DMS153 (cell line): ENCODE measurements at places on chromosomes 12 and 14.

GRCh38 chr12:124667506-124668326 is 100.3 kb upstream of the NCOR2 start:
- peak; percentile 93 for DNase-seq

DNA sequence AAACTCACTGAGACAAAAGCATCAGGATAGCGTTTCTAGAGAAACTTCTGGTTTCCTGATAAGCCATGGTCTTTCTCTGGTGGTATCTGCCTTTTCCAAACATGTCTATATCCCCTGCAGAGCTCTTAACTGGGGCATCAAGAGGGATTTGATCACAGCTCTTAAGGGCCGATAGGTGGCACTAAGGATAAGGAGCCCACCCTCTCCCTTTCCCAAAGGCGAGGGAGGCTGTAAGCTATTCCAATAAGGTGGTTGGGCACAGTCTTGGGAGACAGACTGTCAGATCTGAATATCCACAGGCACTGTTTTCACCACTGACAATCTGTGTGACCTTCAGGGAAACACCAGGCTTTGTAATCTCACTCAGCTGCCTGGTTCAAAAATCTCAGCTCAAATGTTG is 206.0 kb downstream of the ADGRD1 start:
- DNase-seq, result no peak

DNA sequence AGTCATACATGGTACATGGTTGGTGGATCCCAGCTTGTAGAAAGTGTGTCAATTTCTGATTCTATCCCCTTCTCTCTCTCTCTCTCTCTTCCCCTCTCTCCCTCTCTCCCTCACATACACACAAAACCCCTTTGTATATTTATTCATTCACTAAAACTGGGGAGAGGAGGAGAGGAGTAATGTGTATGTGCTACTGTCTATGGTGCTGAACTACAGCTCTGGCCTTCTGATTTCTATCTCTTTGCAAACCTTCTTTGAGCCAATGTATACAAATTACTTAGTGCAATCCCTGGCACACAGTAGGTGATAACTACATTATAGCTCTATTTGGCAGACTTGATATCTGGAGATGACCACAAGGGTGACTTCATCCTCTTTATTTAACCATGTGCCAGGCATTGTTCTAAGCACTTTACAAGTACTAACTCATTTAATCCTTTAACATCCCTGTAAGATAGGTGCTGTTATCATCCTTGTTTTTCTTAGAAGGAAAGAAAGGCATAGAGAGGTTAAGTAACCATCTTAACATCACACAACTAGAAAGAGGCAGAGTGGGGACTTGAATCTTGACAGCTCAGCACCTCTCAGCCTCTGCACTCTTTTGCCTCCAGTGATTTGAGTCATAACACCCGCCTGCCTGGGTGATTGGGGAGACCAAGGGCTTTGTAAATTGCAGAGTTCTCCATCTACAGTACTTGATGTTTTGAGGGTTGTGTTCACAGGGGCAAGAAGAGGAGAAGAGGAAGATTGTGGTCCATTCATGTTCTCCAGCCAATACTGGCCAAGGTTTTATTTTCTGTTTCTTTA is 21.3 kb downstream of the RPH3A start:
- no peak for DNase-seq

GRCh38 chr12:132858718-132859266 is 28.6 kb downstream of the CHFR start:
- no peak for DNase-seq

DNA sequence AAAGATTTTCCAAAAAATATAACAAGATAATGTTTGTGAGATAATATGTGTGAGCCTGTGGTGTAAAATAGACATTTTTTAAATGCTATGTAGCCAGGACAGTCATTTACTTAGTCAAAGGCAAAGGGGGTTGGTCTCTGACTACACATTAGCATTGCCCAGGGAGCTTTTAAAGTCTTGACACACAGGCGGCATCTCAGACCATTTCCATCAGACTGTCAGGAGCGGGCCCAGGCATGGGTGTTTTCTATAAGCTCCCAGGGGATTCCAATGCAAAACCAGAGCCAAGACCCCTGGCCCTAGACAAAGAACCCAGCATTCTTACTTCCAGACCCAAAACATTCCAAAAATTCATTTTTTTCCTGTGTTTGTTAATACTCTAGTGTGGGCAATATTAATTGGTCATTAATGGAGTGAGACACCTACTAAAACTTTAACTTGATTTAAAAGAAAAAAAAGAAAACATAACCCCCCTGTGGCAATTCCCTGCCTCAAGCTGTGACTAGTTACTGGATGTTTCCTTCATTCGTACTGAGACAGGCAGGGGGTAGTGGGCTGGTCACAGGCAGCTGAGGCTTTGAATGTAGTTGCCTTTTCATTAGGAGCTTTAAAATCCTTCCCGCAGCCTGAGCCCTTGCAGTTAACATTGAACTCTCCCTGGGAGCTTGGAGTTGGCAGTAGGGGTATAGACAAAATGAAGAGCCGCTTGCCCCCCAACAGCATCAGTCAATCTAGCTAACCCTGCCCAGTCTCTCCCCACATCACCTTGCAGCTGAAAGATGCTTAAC is 103.7 kb downstream of the CMKLR1 start:
- DNase-seq, result no peak
